NCI-H1105 (cell line): ENCODE measurements at places on chromosomes 1 and 21.
A peak's percentile ranks its signal among the peaks of the same experiment; 100 is the strongest.

- no peak for DNase-seq
Measured at GRCh38 chr1:35646043-35646442, 4.7 kb upstream of the PSMB2 start.

- DNase-seq, result no peak
Measured at GRCh38 chr1:198275597-198275996, 118.8 kb downstream of the NEK7 start.

DNA sequence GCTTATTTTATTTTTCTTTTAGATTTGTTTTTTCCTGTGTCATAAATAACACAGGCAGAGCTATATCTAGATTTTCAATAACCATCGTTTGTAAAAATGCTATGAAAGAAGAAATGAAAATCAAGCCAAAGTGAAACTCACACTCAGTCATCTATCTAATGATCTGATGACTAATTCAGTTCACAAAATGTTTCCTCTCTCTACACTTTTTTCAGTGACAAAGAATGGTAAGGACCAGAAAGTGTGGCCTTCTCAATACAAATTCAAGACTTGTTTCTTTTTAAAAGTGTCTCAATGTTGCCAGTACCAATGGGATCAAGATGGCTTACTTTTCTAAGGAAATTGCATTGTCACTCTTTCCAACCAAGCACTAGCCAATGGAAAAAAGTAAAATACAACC is 282.8 kb upstream of the PKN2 start:
- DNase-seq, result no peak

DNA sequence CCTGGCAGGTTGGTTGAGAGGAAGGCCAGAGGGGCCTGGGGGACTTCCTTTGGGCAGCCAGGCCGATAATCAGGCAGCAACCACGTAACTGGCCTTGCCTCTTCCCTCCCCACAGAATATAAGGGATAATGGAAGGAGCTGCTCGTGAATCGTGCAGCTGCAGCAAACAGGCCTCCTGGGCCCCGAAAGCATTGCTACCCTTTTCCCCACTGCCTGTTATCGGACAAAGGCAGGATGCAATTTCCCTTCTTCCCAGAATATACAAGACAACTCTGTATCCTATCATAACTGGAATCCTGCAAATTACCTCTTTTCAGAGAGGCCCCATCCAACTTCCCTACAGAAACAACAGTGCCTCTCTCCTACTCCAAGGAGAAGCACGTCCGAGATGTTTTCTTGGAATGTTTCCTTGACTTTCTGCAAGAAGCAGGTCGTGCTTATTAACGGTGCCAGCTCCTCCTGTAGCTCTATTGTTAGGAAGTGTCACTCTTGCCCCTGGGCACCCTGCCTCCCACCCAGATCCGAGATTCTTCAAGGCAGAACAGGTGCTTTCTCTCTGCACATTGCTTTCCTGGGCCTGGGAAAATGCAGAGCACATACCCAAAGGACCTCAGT is 106.0 kb upstream of the TIAM1 start:
- no peak for DNase-seq

GRCh38 chr21:45108808-45109781 is 34.7 kb downstream of the ADARB1 start:
- no peak for DNase-seq

GRCh38 chr1:97841338-97841737 is 79.5 kb downstream of the DPYD start:
- no peak for DNase-seq

DNA sequence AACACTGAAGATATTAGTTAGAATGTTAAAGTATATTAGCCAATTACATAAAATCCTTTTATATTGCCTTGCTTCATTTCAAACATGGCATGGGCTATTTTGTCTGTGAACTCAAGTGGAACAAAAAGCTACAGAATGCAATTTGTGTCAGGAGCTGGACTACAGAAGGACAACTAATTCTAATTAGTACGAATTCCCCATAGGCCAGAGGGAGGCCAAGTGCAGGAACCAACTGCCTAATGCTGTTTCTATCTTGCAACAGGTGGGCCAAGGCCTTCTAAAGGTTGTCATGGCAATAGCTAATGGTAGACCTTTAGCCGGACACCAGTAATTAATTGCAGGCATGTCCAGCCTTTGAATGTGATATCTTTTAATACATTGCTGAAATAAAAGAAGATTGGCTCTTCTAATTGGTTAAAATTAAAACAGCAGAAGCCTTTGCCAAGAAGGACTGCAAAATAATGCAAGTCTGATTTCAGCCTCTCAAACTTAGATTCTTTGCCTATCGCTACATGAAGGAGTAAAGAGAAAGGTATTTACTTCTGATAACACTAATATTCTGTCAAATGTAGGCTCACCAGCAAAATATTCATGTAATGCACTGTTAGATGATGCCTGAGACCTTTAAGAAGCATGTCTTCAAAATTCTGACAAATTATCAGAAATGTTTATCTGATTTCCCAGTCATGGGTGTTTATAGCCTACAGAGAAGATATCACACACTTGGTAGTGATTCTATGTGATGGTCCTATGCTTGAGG is 232.1 kb downstream of the LMO4 start:
- no peak for DNase-seq

DNA sequence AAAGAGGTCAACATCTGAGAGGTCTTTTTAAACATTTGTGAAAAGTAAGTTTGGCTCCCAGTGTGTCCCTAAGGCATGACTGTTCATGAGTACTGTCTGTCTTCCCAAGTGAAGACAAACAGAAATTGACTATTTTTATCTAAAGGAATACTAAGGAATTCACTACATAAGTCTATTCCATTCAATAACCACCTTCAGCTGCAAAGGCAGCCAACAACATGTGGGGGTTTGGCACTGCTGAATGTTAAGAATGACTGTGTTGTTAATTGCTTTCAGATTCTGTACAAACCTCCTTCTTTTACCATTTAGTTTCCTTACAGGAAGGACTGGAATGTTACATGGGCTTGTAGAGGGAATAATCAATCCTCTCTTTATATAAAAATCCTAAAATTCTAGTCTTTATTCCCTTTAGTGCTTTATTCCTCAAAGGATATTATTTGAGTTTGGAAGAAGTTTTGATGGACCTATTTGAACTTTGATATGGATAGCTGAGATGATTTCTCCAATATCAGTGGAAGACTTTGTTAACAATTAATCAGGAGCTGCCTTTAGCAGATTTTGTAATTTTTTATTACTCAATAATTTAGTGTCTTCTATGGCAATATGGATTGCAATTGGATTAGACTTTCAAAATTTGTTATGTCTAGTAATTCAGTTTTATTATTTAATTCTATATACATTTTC is 201.7 kb upstream of the CHRM3 start:
- DNase-seq, result no peak

- DNase-seq, result no peak
Measured at GRCh38 chr1:10160173-10160572, 50.2 kb upstream of the KIF1B start.

GRCh38 chr1:222769971-222770620 is 33.1 kb downstream of the FAM177B start:
- no peak for DNase-seq

DNA sequence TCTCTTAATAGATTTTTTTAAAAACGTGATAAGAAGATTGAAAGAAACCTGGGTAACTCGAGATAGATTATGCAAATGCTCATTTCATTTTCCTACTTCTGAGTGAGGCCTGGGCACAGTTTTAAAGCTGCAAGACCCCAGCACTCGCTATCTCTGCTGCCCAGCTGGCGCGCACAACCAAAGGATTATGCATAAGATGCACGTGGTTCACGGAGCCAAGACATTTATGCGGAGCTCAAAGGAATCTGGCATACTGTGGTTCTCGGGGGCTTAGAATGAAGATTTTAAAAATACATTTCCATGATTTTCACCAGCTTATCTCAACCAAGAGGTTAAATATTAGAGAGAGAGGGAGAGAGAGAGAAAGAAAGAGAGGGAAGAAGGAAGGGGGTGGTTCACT is 210.9 kb downstream of the DSCAM start:
- DNase-seq, result no peak

GRCh38 chr1:15866721-15867201 is 19.3 kb downstream of the SPEN start:
- DNase-seq, result no peak

DNA sequence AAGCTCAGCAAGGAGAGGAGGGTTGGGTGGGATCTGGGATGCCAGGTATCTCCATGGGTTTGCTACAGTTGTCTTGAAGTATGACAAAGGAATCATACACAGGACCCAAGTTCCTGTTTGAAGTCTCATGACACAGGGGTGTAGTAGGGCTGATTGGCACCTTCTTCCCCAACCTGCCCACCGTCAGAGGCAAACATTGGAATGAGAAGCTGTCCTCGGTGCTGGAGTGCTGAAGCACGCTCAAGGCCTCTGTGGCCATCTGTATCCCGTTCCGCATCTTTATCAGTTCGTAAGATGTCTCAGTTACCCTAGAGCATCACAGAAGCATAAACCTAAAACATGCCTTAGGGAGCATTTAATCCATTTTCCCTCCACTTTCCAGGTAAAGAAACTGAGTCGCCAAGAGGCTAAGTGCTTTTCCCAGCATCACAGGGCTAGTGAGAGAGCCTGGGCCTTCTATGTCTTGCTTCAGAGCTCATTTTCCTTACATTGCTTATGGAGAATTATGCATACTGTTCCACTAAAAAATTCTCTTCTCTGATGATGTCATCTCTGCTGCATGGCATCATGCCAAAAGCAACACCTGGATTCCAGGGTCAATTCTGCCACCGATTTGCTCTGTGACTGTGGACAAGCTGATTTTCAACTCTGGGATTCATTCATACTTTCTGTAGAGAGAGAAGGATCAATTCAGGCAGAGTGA is 34.2 kb downstream of the VWA5B1 start:
- DNase-seq, result no peak

- DNase-seq, result no peak
Measured at GRCh38 chr1:34759503-34760357, at the start of gene GJB4. TSS of gene GJB4 (plus strand) at chr1:34759740. CDS start at chr1:34761255, 1,515 bp downstream.

- no peak for DNase-seq
Measured at GRCh38 chr21:33584455-33584854, 4.0 kb downstream of the DONSON start.

DNA sequence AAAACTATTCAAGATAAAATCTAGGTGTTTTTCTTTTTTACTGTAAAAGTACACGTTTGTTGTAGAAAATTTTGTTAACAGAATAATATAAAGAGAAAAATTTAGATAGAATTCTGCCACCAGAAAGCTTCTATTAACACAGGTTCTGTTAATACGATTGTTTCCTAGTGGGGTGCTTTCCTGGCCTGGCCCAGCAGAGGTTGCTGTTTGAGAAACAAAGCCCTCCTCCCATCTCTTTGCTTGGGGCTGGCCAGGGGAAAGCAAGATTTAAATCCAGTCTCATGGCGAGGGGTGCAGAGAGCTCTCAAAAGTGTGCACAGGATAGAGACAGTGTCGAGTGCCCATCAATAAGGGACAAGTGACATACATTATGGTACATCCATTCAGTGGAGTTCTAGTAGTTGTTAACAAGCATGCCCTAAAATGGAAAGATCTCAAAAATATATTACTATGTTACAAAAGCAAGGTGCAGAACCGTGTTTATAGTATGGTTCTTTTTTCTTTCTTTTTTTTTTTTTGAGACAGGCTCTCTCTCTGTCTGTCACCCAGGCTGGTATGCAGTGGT is 14.6 kb upstream of the ACBD3 start:
- DNase-seq, result no peak

GRCh38 chr1:1121611-1122077 is 5.8 kb upstream of the C1orf159 start:
- no peak for DNase-seq

DNA sequence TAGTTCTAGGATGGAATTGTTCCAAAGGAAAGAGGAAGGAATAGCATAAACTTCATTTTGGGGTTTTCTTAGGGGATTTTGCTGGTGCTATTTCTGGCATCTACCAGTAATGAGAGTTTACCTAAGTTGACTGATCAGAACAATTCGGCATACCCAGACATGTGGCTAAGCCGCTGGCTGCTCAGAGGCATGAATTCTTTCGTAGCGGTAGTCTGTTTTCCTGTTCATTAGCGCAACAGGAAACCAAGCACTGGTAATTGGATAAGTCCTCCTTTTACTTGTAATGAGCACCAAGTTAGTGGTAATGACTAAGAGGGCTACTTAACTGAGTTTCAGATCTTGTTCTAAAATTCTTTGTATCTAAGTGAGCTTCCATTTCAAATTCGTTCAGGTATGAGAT is 38.6 kb downstream of the C21orf91 start:
- no peak for DNase-seq

GRCh38 chr1:76186554-76187170 is 112.1 kb downstream of the ST6GALNAC3 start:
- no peak for DNase-seq

DNA sequence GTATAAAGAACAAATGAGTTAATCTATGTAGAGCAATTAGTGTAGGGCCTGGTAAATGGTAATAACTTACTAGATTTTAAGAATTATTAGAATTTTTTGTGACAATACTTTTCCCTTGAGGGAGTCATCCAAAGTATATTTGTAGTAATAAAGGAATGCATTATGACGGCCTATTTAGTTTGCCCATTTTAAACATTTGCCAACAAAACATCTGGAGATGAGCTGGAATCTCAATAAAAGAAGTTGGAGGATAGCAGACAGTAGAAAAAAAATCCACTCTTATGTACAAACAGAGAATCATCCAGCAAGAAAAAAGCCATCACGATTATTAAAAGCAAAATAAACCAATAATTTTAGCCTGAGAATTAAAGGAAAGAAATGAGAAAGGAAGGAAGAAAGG is 567.3 kb upstream of the ADAMTS5 start:
- DNase-seq, result no peak

GRCh38 chr1:114594046-114594445 is 12.6 kb upstream of the BCAS2 start:
- no peak for DNase-seq

- DNase-seq, result no peak
Measured at GRCh38 chr1:166189126-166189525, 22.3 kb upstream of the FAM78B start.

DNA sequence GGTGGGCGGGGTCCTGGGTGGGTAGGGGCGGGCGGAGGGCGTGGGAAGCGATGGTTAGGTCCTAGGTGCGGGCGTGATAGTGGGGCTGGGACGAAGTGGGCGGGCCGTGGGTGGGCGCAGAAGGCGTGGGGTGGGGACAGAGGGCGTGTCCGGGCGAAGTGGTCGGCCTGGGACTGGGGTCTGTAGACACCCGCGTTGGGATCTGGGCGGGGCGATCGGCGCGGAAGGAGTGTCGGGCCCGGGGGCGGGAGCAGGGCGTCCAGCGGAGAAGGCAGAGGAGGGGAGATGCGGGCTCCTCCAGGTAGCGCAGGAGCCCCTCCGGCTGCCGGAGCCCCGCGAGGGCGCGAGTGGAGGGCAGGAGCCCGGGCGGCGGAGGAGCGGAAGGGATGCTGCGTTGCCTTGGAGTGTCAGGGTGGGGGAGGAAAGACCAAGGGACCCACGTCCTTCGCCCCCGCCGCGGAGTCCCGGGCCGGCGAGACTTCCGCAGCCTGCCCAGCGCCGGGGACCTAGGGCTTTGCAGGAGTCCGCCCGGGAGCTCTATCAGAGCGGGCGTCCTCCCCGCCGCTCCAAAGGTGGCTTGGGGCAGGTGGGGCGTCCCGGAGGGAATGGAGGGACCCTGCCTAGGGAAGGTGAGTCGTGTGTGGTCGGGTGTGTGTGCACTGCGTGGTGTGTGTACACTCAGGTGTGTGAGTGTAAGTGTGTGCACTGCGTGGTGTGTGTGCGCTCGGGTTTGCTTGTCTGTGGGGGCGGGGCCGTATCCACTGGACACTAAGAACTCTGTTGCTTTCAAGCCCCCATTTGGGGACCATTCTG is 27.0 kb upstream of the PRSS38 start:
- peak; percentile 52 for DNase-seq

- no peak for DNase-seq
Measured at GRCh38 chr1:229557913-229558414, 543 bp downstream of the ABCB10 start.

- no peak for DNase-seq
Measured at GRCh38 chr1:228474507-228474906, 12.7 kb upstream of the RNF187 start.

GRCh38 chr1:17027900-17028299 is 16.2 kb upstream of the ATP13A2 start:
- peak; percentile 26 for DNase-seq
